Liver (tissue), 10 donors: ENCODE measurements at places on chromosomes 4 and X. TPM values are rescaled to one million over a fixed set of nuclear protein-coding genes. Genes with fewer than 3 reads are reported as not detected.

DNA sequence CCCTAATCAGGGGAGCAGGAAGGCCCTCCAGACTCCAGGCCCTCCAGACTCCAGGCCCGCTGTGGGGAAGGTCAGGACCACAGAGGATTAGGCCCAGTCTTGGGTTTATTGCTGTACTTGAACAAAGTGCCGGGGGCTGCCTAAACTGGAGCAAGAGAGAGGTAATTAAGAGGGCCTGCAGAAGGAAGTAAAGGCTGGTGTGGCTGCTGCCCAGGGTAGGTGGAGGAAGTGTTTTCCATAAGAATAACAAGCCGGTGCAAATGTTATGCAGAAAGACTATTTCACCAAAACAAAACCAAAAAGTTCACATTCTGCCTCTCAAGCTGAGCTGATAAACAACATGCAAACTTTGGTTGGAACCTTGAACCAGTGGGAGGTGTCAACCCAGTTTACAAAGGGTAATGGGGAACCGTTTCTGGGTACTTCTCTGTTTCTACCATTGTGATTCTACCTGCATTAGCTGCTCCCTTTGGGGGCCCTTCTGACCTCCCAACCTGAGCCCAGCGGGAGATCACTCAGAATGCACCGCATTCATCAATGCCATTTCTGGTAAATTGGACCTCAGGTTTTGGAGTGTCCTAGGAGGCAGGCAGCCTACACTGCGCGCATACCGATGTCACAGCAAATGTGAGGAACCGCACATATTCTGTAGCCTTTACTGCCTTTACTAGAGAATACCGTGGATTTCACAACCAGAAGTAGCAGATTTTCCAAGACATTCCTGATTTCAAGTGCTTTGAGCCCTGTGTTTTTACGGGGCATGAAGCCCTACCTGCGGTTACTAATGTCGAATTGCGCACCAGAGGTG is 59.7 kb upstream of the BCOR start:
- no peak for DNase-seq

DNA sequence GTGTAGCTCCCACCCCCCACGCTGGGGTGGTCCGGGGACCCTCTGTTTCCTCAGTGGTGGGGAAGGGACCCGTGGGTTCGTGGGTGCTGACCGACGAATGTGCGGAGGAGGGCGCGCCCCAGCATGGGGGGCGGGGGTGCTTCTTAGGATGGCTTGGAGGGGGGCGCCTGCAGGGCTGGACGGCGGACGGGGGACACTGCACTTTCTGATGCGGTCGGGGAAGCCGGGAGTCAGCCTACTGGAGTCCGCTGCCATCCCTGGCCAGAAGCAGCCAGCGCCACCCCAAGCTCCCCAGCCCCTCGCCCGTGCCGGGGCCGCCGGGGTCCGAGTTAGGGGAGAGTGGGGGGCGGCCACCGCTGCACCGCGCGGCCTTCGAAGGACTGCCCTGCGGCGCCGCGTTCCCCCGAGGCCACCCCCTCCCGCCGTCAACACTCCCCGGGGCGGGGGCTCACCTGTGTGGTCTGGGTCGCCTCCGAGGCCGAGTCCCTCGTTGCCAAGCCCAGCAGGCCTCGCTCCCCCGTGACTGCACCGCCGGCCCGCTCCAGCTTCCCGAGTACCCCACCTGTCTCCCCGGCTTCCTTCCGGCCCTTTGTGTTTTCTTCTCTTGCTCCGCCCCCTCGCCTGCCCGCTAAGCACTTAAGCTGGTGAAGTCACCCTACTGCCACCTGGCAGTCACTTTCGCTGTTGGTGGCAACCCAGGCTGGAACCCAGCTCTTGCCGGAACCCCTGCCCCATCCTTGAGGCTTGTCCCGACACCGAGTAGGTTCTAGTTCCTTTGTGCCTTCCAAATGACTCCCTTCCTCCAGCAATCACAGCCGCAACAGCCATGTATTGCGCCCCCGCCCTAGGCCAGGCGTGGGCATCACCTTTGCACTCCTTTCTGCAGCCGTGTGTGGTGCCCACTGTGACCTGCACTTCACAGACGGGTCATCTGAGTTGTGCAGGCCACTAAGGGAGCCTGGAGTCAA is at the start of gene OCIAD2:
Gene OCIAD2, minus strand, starts transcription at position 569 of the 968 bp plus-strand sequence. CDS start 2,225 bp downstream, outside the sequence.
- peak; percentile 44 for DNase-seq

DNA sequence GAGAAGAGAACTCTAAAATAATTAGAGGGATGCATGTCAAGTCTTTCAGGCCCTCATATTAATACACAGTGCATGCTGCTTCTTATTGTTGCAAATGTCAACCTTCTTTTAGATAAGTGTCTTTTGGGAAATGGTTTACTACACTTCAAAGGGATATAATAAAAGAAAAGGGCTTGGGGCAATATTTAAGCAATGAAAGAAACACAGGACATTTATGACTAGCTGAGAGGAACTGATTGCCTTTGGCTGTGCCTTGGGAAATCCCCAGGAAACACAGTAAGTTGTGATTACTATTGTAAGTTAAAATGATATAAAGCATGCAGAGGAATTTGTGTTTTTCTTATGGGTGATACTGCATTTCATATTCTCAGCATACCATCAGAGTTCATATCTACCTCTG is 1036.2 kb upstream of the GRID2 start:
- no peak for DNase-seq

- no peak for DNase-seq
Observed at GRCh38 chrX:67721321-67721720, 177.5 kb downstream of the AR start.

DNA sequence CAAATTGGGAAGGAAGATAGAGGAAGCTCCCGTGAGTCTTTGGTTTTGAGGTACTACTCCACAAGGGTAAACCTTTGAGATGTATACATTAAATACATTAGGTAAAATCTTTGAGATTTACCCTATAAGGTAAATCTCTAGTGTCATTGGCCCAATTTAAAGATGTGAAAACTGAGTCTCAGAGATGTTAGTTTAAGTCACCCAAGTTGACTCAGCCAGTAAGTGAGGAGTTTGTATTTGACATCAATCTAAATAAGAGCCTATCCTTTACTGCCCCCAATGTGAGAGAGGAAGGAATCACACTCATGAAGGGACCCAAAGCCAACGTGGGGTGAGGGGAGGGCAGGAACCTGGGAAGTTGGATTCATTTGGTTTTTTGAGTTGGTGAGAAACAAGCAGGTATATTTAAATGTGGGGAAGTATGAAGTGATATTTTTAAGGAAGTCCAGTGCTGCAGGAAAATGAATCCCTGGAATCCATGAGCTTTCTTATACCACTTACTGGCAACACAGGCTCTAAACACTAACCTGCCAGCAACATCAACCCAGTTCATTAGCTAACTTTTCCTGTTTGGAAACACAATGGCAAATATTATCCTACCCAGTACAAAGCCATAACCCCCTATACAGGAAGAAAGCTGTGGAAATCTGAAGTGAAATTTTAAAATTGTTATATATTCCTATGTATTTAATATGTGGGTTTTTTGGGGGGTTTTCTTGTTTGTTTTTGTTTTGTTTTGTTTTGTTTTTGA is 55.3 kb downstream of the PALLD start:
- no peak for DNase-seq

DNA sequence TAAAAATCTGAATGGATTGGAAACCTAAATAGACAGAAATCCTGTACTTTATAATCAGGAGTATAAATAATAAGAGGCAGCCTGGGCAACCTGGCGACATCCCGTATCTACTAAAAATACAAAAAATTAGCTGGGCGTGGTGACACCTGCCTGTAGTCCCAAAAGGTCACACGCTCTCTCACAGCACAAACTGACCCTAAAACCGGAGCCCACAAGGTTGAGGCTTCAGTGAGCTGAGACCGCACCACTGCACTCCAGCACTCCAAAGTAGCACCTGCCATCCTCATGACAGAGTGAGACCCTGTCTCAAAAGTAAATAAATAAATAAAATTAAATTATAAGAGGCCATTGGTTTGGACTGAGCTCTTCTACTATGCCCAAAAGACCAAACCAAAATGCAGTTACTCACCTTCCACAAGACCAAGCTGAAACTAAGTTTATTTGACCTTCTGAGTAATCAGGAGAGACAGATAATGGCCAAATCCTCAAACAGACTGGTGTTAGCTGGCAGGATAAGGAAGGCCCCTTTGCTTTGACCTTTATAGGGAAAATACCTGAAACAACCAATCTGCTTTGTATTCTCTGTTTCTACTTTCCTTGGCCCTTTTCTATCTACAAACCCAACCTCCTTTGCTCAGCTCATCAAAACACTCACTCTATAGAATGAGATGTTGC is 3.2 kb upstream of the GRSF1 start:
- no peak for DNase-seq

DNA sequence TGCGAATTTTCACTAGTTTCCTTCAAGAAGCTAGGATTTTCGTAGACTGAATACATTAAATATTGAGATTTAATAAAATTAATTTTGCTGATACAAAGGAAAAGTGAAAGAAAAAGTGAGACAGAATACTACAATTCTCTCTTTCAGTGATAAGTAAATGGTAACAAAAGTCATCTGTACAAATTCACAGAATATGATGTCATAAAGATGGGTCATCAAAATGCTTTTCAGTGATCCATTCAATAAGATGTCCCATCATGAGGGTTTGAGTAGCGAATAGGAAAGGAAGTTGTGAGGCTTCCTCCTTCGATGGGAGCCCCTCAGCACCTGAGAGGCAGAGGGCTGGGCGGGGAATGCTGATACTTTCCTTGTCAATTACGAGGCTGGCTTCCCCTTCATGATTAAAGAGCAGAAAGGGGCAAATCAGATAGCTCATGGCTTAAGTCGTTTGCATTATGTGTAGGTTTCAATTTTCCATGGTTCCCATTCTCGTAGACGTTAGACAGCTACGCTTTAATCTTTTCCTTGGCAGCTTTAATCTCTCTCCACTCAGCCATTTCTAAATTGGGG is 108.8 kb upstream of the SORBS2 start:
- DNase-seq, result no peak

DNA sequence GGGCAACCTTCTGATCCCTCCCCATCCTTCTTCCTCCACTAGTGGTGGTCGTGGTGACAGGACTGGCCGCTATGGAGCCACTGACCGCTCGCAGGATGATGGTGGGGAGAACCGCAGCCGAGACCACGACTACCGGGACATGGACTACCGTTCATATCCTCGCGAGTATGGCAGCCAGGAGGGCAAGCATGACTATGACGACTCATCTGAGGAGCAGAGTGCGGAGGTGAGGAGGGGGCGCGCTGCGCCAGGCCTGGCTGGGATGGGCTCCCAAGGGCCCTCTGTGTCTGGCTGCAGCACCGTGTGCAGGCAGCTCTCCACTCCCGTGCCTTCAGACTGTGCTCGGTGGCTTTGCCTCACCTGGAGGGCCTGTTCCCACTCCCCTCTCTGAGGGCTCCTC is 24.3 kb downstream of the RBM10 start:
- DNase-seq, result no peak

Gene ADH1B
- polyA plus RNA-seq, result 658 TPM

Gene CBLL2
- polyA plus RNA-seq, result not detected

Gene NOX1
- 0.36 TPM for polyA plus RNA-seq

Gene RBMXL3
- not detected for polyA plus RNA-seq

Gene LONRF3
- polyA plus RNA-seq, result 2.0 TPM

Gene AMMECR1
- polyA plus RNA-seq, result 2.5 TPM
